Lower lobe of right lung (tissue), 2 donors: ENCODE measurements at places on chromosomes 11 and 22.
A peak's percentile ranks its signal among the peaks of the same experiment; 100 is the strongest.

GRCh38 chr22:24803064-24803542 is 2.9 kb upstream of the SGSM1 start:
- DNase-seq = no peak

- no peak for DNase-seq
Observed at GRCh38 chr11:122276221-122276620, 160.2 kb upstream of the BLID start.

GRCh38 chr11:63673579-63673978 is 2.4 kb upstream of the ATL3 start:
- DNase-seq = no peak

DNA sequence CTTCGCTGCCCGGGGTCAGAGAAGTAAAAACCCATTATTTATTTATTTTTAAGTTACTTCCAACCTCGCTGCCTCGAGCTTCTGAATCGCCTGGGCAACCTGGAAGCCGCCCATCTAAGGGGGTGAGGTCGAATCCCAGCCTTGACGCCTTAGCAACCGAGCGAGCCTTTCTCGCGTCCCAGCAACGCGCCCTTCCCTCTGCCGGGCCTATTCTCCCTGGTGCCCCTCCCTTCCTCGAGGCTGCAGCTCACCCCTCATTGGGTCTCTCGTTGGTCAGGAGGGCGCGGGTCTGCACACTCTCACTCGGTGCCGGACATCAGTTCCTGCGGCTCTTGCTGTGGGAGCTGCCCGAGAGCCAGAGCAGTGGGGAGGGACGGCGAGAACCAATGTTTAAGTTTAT is at the start of gene CCDC81:
CCDC81 (plus strand) TSS at position 302 of the 400 bp plus-strand sequence. CDS start 277 bp downstream, outside the sequence.
- DNase-seq = peak; percentile 46

DNA sequence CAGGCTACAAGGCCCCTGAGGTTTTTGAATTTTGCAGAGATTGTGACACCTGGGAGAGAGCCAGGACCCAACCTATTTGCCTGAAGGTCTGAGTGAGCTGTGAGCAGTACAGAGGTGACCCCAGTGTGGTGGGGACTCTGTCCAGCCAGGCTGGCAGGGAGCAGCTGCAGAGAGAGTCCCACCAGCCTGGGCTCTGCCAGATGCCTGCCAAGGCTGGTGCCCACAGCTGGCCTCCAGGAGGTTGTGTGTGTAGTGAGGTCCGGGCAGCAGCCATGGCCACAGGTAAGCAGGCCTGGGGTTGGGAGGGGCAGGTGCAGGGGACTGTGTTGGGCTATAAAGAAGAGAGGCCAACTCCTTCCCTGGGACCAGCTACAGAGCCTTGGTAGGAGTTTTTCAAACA is 144.8 kb downstream of the CRYBB2 start:
- DNase-seq = peak; percentile 38

DNA sequence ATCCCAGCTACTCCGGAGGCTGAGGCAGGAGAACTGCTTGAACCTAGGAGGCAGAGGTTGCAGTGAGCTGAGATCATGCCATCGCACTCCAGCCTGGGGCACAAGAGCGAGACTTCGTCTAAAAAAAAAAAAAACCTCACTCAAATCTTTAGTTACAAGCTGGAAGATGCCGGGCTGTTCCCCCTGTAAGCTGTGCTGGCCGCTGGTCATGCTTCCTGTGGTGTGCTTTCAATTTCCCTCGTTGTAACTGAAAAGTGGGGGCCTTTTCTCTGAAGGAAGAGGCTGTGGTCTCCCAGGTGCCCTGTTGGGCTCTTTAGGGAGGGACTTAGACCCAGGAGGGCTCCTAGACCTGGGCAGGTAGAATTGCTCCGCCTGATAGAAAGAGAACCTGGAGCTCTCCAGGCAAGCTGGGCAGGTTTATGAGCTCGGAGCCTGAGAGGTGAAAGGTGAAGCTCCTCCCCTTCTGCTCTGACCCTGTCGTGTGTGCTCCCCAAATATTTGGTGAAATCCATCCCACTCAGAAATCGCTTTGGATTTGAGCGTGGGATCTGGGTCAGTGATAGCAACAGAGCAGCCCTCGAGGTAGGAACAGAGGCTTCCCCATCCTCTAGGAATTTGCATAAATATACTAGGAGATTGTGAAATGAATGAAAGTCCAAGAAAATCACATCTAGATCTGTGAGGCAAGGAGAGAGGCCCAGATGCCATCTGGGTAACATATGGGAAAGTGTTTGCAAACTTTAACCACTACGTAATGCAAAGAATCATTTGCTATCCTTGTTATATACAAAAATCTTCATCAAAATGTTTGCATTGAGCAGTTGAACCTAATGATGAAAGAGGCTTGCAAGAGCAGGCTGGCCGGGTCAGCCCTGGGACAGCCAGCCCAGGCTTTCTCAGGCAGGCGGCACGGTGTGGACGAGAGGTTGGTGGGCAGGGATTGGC is 154.3 kb downstream of the FBXO7 start:
- no peak for DNase-seq

DNA sequence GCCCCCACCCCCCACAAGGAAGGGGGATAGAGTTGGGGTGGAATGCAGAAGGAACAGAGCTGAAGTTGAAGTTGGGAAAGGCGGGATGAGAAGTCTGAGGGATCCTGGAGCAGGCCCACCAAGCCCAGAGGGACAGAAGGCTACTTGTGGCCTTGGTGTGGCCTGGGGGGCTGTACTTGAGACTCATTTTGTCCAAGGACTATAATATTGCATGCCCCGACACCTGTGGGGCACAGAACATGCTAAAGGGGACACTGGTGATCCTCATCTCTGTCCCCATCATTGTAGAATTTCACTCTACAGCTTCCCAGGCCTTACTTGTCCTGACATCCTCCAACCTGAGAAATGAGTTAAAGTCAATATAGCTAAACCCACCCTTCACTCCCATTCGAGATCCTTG is 1.3 kb downstream of the ESAM start:
- DNase-seq = no peak

DNA sequence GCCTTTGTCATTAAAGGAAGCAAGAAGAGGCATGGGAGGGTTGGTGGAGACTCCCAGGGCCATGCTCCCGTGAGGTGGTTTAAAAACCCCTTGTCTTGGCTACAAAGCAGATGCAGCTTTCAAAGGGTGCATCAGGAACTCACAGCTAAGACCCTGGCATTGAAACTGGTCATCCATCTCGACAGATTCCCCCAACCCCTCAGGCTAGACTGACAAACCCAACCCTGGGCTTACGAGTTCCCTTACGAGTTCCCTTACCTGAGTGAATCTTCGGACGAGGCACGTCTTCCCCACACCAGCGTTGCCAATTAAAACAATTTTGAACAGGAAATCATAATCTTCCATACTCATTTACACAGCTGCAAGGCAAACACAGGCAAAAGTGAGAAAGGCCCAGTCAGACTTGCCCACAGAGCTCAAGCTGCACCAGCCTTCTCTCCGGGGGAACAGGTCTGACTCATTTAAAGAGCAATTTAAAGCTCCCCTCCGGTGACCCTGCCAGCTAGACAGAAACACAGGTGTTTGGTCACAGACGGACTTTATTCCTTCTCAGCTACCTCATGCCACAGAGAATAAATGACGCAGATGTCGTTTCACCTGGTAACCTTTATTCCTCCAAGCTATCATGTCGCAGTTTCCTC is 74.6 kb downstream of the RAB30 start:
- no peak for DNase-seq

DNA sequence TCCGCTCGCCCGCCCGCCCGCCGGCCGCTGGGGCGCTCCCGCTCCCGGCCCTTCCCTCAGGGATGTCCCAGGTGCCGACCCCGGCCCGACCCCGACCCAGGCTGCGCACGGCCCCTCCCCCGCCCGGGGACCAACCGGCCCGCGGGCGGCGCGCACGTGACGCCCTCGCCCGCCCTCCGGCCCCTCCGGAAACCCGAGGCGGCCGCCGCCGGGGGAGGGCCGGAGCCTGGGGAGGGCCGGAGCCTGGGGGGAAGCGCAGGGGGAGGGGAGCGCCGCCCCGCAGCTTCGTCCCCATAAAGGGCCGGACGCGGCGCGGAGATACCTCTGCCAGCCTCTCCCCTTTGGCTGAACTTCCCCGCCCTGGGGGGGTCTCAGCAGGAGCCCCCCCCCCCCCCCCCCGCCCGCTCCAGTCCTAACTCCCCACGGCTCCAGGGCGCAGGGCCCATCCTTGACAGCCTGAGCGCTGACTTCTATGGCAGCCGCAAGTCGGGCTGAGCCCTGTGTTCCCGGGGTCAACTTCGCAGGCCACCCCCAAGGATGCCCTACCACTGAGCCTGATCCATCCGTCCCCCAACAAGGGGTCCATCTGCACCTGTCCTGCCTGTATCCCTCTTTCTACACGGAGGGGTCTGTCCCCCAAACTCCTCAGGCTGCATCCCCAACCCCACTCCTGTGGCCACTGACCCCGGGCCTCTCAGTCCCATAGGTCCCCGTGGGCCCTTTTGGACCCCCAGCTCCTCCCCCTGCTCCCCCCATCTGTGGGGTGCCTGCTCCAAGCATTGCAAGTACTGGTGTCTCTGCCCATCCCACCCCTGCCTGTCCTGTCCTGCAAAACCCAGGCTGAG is at the start of gene MAPK12:
MAPK12 (minus strand) TSS at position 69 of the 845 bp plus-strand sequence. CDS start 174 bp downstream, outside the sequence.
- no peak for DNase-seq

GRCh38 chr11:70080763-70081162 is 2.6 kb downstream of the ANO1 start:
- DNase-seq = no peak

- DNase-seq = no peak
Observed at GRCh38 chr11:100928426-100928825, 201.2 kb downstream of the PGR start.

- DNase-seq = no peak
Observed at GRCh38 chr11:93198215-93198845, 539 bp upstream of the SLC36A4 start.

- no peak for DNase-seq
Observed at GRCh38 chr11:47941907-47942558, 38.3 kb upstream of the PTPRJ start.

DNA sequence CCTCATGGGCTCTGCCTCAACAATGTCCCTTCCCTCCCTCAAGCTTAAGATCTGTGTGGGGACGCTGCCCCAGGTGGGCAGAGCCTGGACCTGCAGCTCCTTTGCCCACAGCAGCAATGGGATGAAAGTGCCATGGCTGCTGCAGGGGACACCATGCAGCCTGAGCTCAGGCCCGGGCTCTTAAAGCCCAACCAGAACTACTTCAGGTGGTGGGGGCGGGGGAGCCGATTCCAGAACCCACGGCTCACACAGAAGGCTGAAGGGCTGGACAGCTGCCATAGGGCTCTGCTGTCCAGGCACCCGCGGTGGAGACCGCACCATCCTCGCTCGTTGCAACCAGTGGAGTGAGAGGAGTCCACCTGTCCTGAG is 12.5 kb downstream of the CHID1 start:
- no peak for DNase-seq

DNA sequence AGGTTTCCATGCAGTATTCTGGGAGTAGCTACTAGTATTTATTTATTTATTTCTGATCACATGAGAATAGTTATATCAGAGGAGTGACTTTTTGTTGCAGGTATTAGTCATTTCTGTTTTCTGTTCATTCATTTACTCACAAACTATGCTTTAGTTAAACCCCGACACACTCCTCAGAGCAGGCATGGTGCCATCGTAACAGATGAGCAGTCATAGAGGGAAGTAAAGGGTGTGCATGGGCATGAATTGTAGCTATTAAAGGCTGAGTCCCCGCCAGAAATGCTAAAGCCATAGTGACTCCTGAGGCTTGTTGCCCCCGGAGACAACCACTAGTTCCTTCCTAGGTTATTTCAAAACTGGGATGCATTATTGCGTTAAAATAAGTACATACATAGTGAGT is 10.6 kb downstream of the JHY start:
- DNase-seq = no peak

GRCh38 chr11:83662494-83662893 is 376.3 kb upstream of the CCDC90B start:
- DNase-seq = no peak

GRCh38 chr11:26297189-26297975 is 34.5 kb upstream of the ANO3 start:
- DNase-seq = no peak

GRCh38 chr11:72039031-72039855 is 40.5 kb downstream of the IL18BP start:
- peak; percentile 80 for DNase-seq

DNA sequence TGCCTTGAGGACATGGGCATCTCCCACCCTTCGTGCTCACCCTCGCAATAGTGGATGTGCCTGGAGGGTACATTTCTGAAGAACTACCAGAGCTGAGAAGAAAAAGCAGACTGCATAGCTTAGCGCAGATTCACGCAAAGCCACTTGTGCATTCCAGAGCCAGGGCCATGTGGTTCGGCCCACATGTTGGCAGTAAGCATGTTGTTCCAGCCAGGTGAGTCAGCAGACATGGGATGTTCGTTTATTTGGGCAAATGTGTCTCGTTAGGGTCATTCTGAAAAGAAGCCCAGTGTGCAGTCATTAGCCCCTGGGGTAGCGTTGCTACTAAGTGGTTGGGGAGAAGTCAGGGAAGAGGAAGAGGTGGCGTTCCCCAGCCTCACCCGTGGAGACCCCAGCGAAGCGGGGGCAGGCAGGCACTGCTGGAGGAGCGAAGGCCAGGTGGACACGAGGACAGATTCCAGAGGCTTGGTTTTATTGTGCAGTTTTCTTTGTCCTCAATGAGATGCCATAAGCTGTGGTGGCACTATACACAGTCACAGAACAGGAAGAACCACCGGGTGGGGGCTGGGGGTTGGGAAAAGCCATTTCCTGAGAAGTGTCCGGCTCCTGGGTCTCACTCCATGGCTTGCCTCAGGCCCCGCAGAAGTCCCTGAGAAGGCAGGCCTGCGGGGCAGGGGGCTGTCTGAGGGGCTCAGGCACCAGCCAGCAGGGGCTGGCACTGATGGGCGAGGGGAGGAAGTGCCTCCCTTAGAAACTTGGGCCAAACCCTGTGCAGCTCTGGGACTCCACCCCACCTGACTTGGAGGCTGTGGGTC is 5.0 kb downstream of the THY1 start:
- no peak for DNase-seq

GRCh38 chr22:18994701-18995326 is 58.7 kb upstream of the PRODH start:
- no peak for DNase-seq

GRCh38 chr11:67468456-67468758 is 644 bp downstream of the TMEM134 start:
- no peak for DNase-seq

- DNase-seq = no peak
Observed at GRCh38 chr11:19018901-19019300, 41.6 kb downstream of the MRGPRX2 start.

- no peak for DNase-seq
Observed at GRCh38 chr22:41582694-41583093, 6.9 kb downstream of the PMM1 start.

DNA sequence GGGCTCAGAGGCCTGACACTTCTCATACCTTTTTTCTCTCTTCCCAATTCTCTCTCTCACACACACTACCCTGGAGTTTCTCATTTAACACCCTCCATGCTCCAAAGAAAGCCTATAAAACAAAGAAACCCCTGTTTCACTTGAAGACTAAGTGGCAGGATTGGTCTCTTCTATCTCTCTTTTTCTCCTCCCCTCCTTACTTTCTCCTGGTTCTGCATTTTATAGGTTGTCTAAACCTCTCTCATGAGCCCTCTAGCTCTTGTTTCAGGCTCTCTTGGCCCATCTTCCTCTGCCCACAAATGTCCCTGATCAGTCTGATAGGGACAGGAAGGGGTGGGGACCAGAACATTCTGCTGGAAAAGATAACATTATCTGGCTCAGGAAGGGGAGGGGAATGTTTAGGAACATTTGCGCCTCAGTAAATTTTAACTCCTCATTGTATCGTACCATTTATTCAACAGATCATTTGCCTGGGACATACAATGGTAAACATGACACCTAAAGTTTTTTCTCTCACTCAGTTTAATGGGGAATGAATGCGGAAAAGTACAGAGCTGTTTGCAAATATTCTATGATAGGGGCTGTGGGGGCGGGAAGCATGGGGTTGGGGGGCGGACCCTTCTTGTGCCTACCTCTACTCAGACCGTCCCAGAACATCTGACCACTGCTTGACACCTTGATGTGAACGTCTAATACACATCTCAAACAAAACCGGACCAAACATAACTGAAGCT is 10.8 kb downstream of the CRYBA4 start:
- no peak for DNase-seq
